ENCODE measurements at places on chromosomes 3 and 15.
A peak's percentile ranks its signal among the peaks of the same experiment; 100 is the strongest.

DNA sequence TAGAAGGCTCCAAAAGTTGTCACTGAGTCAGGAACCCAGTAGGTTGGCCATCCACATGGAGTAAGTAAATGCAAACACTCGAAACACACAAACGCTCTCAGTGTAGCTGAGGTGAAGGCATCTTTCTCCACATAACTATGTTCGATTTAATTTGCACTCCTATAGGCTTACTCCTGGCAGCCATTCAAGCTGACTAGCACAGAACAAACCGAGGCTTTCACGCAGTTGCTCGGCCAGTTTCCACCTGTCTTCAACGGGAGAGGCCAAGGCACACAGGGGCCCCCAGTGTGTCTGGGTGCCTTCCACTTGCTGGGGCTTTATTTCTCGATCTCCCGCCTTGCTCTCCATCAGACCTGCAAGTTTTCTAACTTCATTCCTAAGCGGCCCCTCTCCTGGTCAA, 18.9 kb downstream of the RGMA start:
- no peak for DNase-seq

DNA sequence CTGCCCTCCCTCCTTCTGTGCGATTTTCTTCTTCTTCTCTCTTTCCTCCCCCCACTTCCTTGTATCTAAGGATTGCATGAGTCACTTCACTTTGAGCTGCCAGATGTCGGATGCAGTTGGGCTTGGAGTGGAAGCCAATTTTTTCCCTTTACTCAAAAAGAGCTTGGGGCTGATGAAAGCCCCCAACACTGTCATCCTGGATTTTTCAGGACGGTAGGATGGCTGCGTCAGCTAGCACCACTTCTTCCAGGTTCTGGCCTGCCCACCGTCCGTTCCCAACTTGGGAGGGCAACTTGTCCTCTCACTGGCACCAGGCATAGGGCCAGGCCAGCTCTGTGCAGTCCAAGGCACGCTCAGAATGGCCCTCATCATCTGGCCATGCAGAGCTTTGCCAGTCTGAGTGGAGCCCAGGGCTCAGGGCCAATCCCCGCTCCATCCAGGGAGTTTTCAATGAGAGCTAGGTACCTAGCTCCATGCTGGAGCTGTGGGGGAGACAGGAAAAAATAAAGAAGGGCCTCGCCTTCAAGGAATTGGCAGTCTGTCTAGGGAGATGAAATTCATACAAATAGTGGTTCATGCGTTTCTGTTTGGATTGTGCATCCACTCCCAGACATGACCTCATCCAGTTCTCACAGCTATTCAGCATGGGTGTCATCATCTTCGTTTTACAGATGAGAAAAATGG, 47.7 kb upstream of the INSYN1 start:
- DNase-seq, result no peak

GRCh38 chr15:78875107-78875914, 2.6 kb downstream of the MORF4L1 start:
- no peak for DNase-seq

- DNase-seq, result no peak
Measured at GRCh38 chr3:160661660-160662059, 15.3 kb upstream of the ARL14 start.

DNA sequence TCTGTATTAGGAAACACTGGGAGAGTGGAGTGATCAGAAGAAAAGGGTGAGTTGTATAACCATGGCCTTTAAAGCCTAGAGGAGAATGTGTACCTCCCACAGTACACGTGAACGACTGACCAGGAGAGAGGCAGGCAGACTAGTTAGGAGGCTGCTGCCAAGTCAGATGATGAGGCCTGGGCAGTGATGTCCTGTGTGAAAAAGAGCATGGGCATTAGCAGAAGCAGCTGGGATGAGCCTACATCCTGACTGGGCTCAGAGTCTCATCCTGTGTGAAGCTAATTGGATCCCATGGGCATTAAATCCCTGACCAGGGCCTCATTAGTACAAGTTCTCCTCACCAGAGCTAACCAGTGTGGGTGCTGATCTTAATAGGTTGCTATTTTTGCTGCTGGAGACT, 89.1 kb upstream of the SLC2A2 start:
- DNase-seq, result no peak

DNA sequence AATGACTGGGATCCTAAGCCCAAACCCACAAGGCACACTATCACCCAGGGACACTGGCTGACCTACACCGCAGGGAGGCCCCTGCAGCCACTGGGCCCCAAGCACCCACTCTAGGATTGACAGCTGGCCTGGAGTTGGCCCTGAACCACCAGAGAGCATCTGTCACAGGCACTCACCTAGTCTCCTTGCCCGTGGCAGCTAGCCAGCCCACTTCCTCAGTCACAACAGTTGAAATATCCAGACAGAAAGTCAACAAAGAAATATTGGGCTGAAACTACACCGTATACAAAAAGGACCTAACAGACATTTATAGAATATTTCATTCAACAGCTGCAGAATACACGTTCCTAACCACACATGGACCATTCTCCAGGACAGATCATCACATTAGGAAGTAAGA, 5.2 kb upstream of the SPINK8 start:
- DNase-seq, result no peak

- DNase-seq, result no peak
Measured at GRCh38 chr3:47645551-47645950, 66.9 kb upstream of the CSPG5 start.

DNA sequence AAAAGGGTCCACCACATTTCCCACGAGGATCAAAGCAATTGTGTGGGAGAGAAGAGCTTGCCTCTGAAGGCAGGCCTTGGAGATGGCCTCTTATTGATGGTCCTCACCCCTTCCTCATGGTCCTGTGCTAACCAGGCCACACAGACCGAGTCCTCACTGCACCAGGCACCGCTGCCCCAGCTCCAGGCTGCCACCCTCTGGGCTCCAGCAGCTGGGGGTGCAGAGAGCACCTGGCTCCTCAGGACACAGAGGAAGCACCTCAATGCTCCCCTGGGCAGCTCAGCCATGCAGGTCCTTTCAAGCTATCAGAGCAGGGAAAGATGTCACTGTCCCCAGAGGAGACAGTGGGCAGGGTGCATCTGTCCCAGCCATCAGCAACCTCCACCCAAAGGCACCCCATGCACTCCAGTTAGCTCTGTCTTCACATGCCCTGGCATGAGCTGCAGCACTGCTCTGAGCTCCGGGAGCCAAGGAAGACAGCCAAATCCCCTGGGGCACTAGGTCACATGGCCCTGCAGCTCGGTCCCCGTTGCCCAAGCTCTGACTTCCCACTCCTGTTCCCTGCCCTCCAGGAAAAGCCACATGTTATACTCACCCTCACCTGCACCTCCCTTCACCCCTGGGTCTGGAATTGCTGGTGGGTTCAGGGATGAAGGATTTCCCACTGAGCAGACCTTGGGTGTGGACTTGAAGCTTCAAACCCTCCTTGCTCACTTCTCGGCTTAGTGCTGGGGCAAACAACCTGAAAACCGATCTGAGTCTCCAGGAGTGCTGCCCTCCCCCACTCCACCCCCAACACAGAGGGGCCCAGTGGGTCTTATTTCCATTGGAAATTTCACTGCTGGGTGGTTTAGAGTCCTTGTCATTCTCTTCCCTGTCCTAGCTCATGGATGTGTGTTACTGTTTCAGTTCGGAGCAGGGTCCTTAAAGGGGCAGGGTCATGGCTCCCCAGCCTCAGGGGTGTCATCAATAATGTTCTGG, 32.6 kb downstream of the ALS2CL start:
- DNase-seq, result no peak

- DNase-seq, result no peak
Measured at GRCh38 chr3:116716490-116716889, 6.9 kb downstream of the TUSC7 start.

- no peak for DNase-seq
Measured at GRCh38 chr3:143989461-143989860, 17.8 kb downstream of the DIPK2A start.

GRCh38 chr15:100809151-100809550, 70.5 kb upstream of the ALDH1A3 start:
- no peak for DNase-seq

DNA sequence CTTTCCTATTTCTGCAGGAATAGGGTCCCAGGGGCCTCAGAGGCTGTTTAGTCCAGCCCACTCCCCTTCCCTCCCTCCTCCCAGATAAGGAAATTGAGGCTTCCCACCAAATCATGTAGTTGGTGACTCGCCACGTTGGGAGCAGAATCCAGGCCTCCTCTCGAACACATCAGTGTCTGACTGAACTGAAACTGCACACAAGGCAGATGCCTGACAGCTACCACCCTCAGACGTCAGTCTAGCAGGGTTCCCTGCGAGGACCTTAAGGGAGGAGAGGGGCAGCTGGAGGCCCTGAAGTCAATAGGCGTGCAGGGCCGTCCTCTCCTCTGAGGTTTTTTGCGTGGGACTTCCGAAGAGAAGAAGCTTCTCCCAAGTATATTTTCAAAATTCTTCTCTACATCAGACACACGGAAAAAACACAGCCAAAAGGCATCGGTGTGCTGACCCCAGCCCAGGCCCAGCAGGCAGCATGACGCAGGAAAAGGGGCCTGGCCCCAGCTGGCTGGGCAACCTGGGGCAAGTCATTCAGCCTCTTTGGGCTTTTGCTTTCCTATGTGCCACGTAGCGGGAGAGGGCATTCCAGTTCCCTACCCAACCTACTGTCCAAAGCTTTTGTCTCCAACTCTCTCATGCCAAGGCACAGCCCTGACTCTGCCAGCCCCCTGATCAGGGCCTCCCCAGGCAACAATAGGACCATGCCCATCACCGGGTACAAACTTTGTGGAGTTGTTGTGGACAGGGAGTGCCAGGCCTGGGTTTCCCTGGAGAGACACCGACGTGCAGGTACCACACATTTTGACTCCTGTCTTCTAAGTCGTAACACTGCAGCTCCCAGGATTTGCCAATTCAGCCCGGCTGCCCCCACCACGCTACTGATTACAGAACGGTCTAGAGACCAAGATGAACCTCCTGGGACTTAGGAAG, 283.1 kb downstream of the XXYLT1 start:
- DNase-seq, result no peak

GRCh38 chr15:65981837-65982626, 112.7 kb downstream of the RAB11A start:
- DNase-seq, result peak; percentile 63

- no peak for DNase-seq
Measured at GRCh38 chr3:177336873-177337450, 139.7 kb upstream of the TBL1XR1 start.

DNA sequence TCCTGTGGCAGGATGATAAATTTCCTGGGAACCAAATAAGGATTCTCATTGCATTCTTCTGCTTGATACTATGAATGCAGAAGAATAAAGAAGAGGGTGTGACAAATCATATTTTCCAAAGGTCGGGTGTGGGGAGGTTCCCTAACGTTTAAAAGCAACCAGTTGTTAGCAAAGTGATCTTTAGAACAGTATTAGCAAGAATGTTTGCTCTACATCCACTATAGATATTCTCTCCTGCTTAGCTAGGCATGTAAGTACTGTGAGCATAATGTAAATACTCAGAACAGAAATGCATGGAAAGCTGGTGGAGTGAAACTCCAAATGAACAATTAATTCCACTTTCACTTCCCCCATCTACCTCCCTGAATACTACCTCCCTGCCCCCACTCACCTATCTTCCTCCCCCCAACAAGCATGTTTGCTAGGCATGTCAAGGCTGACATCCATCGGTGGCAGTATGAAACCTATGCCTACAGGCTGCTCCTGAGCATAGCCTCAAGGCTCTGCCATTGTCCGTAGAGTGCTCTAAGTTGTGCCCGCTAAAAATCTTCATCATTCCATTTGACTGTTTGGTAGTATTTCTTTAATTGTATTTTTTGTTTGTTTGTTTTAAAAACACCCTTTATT, 329.7 kb downstream of the TIGIT start:
- DNase-seq, result no peak

GRCh38 chr3:133475245-133476010, 75.6 kb downstream of the BFSP2 start:
- no peak for DNase-seq

DNA sequence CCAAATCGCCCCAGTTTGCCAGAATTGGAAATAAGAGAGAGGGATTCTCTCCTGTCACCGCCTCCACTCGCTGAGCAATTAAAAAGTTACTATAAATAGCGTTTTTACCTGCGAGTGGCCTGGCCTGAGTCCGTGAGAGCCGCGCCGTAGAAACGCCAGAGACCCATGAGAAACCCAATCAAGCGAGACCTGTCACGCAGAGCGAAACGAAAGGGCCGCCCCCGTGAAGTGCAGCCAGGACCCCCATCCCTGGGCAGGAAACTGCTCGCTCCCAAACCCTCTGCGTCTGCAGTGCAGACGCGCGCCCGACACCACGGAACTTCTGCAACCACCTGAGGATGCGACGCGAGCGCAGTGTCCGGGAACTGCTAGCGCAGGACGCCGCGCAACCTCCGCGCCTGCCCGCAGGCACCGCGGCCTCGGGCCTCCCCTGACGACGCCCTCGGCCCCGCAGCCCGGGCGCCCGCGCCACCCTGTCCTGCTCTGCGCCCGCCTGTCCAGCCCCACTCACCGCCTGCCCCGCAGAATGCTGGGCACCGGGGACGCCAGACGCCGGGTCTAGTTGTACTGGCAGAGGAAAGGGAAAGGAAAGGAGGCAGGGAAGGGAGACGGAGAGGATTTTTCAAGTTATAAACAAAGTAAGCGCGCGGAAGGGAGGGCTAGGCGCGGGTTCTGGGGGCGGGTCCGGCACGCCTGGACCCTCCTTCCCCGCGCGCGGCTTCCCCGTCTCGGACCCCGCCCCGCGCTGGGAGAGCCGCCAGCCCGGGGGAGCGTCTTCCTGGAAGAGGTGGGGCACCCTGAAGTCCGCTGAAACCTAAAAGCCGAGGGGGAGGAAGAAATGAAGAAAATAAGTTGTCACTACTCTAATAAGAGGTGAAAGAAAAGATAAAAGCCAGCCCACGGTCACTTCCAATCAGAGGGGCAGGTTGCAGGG, at the start of gene PLSCR4:
PLSCR4 (minus strand) TSS at position 657 of the 934 bp plus-strand sequence. CDS start 29,034 bp downstream, outside the sequence.
- DNase-seq, result no peak

DNA sequence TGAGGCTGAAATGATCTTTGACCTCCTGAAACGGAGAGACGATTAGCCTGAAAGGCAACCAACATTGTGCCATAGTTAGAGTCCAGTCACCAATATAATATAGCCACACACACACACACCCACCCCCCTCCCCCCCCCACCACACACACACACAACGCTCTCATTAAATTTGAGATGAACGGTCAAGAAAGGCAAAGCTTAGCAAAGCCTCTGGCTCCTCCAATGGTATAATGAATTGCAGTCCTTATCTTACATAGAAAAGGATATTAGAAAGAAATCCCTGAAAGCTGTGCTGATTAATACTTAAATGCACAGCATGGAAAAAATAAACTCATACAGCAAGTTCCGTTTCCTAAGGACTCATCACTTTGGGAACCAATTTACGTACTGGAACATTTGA, 876 bp upstream of the ZNF385D start:
- DNase-seq, result no peak

- no peak for DNase-seq
Measured at GRCh38 chr3:69856965-69857705, 117.9 kb downstream of the MITF start.

- no peak for DNase-seq
Measured at GRCh38 chr15:80568298-80568697, 126.8 kb upstream of the ABHD17C start.

DNA sequence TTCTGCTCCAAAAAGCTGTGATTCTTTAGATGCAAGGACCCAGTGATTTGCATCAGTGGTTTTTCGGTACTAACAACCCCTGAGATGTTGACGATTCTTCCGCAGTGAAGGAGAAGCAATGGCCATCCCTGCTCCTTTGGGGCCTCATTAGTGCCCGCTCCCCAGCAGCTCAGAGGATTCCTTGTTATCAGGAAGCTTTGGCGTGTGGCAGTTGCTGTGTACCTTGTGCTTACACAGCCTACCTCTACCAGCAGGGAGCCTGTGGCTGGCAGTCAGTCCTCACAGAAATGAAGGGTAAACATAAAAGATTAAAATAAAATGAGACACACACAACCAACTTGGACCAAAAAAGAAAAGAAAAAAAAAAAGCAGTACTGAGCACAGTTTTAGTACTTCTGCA, 55.2 kb downstream of the CNTN3 start:
- DNase-seq, result no peak

GRCh38 chr3:70743754-70744153, 431.3 kb upstream of the MDFIC2 start:
- no peak for DNase-seq

Measured in stimulated activated CD8-positive, alpha-beta memory T cell treated with anti-CD3 and anti-CD28 coated beads, Interleukin-4, amount 100 ng/mL, for 4 hours (primary cell).